SK-N-SH (cell line): ENCODE measurements at places on chromosomes 2 and 18.

- DNase-seq, result no peak
Observed at GRCh38 chr2:37188570-37188969, at the start of gene SULT6B1. Gene SULT6B1 (minus strand): TSS chr2:37188670. CDS start chr2:37188640, 30 bp downstream.

GRCh38 chr2:236158969-236159777, 9.0 kb downstream of the GBX2 start:
- DNase-seq, result no peak

DNA sequence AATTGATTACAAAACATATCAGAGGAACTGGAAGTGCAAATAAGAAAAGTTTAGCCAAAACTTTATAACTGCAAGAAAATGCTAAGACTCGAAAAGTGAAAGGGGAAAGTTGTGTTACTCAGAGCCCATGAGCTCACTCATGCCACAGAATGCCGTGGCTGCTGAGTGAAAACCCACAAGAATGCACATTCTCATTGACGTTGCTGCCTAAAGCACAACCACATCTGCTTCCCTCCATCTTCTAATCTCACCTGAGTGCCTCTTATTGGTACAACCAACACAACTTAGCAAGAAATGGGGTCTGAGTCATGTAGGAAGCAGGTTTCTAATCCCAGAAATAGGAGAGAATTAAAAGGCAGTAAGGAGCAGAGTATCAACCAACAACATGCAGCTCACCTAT, 259.7 kb downstream of the LNPK start:
- DNase-seq, result no peak

- no peak for DNase-seq
Observed at GRCh38 chr2:21404827-21405625, 281.3 kb downstream of the TDRD15 start.

GRCh38 chr18:31217038-31217849, 54.6 kb upstream of the DSC1 start:
- no peak for DNase-seq

DNA sequence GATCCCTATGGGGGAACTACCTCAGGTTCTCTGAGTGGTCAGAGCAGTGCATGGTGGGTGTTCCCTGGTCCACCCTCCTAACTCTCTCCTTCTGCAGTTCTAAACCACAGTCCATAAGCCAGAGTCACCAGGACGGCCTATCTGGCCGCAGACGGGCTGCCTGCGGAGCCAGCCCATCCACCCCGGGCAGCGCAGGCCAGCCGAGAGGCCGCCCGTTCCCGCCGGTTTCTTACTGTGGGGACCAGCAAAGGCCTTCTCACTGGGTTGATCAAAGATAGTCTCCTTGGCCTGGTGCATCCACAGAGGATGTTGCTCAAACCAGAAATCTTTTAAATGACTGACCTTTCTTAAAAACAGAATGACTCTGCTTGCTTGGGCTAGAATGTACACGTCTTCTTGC, 9.6 kb upstream of the CHST10 start:
- no peak for DNase-seq
